ENCODE measurements at places on chromosomes 7 and 10.

- no peak for DNase-seq
Measured at GRCh38 chr10:121459622-121460453, 138.4 kb downstream of the FGFR2 start.

DNA sequence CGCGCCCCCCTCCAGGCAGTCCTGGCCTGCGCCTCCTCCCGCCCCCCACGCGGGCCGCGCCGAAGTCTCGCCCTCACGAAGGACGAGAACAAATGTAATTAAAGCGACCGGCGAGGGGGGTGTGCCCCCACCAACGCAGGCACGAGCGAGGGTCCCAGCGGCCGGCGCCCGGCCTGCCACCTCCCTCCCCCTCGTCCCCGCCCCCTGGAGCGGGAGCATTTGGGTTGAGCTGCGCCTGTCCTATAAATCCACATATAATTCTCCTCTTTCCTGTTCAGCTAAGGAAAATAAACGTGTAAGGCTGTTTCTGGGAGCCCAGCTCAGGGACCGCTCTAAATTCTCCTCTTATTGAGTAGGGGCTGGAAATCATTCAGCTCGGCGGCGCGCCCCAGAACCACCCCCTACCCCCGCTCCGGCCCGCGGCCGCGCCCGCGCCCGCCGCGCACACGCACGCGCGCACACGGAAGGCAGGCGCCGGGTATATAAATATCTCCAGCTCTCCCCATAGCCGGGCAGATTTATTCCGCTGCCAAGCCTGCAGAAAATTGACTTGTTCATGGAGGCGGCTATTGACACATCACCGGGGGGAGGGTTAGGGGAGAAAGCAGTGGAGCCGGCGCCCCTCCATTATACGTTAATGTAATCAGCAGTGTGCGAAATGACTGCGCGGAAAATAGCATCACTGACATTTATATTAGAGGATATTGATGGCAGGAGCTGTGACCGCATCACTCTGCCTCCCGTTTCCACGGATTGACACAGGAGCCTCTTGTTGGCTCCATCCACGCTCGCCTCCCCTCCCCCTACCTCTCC lies 61.6 kb upstream of the BTRC start:
- peak; percentile 72 for DNase-seq

DNA sequence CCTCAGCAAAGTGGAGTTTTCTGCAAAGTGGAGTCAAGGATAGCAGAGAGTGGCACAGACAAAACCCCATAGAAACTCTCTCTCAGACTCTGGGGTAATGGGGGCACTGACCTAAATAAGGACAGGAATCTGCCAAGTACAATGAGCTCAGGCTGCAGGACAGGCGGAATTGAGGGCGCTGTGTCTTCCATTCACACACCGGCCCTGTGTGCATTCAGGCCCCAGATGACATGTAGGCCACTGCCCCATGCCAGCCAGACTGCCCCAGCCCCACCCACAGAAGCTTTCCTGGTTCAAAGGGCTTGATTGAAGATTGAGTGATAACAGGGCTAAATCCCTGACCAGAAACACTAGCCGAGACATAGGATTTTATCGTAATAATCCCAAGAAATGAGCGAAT lies 52.7 kb downstream of the EEPD1 start:
- no peak for DNase-seq

DNA sequence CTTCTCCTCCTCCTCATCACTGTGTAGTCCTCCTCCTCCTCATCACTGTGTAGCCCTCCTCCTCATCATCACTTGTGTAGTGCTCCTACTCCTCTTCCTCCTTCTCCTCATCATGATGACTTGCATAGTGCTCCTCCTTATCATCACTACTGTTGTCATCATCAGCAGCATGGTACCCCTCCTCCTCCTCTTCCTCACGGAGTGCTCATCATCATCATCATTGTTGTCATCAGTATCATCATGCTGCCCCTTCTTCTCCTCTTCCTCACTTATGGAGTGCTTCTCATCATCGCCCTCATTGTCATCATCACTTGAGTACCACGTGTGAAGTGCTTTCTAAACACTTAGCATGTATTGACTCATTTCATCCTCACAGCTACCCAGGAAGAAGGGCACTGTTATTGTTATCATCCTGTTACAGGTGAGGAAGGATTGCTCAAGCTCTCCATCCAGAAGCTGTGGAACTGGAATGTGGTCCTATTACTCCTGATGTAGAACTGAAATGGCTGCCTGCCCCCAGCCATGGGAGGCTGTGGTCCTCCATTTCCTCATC lies 122.8 kb upstream of the SHH start:
- DNase-seq = no peak

DNA sequence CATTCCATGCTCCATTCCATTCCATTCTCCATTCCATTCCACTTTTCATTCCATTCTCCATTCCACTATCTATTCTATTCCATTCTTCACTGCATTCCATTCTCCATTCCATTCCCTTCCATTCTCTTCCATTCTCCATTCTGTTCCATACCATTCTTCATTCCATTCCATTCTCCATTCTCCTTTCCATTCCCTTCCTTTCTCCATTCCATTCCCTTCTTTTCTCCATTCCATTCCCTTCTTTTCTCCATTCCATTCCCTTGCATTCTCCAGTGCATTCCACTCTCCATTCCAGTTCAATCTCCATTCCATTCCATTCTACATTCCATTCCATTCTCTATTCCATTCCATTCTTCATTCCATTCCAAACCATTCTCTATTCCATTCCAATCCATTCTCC lies 80.3 kb downstream of the NSUN6 start:
- no peak for DNase-seq

GRCh38 chr10:35166607-35167006 lies 40.0 kb downstream of the CREM start:
- DNase-seq = no peak

DNA sequence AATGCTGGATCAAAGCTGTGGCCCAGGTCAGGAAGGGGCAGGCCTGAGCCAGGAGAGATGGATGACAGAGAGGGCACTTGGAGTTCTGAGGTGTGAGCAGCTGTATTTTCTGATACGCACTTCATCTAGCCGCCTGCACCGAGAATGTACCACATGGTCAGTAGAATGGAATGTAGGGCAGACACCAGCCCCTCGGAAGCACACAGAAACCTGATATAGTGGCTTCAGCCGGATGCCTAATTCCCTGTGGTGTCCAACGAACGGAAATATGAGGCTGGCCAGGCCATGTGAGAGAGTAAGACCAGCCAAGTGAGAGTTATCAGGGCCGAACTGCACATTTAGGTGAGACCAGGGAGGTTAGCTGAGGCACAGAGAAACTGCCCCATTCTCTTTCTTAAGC lies 46.7 kb upstream of the PLCE1 start:
- peak; percentile 33 for DNase-seq

DNA sequence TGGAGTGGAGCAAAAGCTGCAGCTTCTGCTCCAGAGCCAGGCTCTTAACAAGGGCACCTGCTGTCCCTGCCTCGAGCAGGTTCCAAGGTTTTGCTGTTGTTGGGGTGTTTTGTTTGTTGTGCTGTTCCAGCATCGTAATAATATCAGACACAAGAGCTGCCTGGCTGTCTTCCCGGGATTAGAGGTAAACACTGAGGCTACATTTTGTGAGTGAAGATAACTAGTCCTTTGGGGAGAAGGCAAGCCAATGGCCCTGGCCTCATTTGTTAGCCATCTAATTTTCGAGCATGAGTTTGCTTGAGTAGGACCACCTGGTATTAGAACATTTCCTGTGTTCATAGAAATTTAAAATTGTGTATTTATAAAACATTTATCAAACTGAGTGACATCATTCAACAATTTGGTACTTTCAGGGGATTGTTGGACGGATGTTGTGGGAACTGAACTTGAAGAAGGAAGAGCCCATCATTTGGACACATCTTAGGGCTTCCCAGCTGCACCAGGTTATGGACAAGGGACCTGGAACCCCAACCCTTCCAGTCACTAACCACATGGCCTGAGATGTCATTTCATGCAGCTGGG lies 555.0 kb downstream of the TNS3 start:
- no peak for DNase-seq

DNA sequence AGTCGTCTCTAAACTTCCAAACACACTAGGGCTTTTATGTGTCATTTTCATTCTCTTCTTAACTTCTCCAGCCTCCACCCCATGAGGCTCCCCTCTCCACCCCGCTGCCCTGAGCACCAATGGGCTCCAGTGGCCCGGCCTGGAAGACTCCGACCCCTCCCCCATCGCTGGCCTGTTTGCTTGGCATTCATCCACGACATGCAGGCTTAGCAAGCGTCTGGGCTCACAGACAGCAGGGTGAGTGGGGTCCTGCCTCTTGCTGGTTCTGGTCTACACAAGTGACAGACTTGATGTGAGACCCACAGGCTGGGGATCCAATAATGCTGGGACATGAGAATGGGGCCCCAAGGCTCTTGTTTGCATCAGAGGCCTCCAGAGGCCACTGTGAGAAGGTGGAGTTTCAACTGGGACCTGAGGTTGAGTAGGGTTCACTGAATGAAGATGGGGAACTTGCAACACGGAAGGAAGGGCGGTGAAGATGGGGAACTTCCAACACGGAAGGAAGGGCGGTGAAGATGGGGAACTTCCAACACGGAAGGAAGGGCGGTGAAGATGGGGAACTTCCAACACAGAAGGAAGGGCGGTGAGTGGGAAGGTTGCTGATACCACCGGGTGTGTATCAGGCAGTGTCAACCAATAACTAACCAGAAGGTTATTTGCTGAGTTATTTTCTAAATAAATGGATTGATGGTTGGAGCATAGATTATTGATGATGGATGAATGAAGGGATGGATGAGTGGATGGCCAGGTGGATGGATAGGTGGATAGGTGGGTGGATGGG lies 14.0 kb downstream of the KNDC1 start:
- no peak for DNase-seq

- no peak for DNase-seq
Measured at GRCh38 chr7:55512635-55513191, 59.6 kb downstream of the VOPP1 start.

- DNase-seq = no peak
Measured at GRCh38 chr10:133557381-133557780, 8.0 kb downstream of the SYCE1 start.

GRCh38 chr7:120951826-120952225 lies 1.2 kb downstream of the ING3 start:
- DNase-seq = no peak

GRCh38 chr7:26187380-26188205 lies 13.0 kb downstream of the HNRNPA2B1 start:
- no peak for DNase-seq

- DNase-seq = no peak
Measured at GRCh38 chr10:116489460-116489859, 56.3 kb upstream of the PNLIP start.

GRCh38 chr10:124008681-124009080 lies 84.7 kb downstream of the CHST15 start:
- no peak for DNase-seq

- DNase-seq = no peak
Measured at GRCh38 chr7:24741679-24742505, 15.4 kb downstream of the GSDME start.

- no peak for DNase-seq
Measured at GRCh38 chr10:121613456-121613855, 15.2 kb upstream of the FGFR2 start.

DNA sequence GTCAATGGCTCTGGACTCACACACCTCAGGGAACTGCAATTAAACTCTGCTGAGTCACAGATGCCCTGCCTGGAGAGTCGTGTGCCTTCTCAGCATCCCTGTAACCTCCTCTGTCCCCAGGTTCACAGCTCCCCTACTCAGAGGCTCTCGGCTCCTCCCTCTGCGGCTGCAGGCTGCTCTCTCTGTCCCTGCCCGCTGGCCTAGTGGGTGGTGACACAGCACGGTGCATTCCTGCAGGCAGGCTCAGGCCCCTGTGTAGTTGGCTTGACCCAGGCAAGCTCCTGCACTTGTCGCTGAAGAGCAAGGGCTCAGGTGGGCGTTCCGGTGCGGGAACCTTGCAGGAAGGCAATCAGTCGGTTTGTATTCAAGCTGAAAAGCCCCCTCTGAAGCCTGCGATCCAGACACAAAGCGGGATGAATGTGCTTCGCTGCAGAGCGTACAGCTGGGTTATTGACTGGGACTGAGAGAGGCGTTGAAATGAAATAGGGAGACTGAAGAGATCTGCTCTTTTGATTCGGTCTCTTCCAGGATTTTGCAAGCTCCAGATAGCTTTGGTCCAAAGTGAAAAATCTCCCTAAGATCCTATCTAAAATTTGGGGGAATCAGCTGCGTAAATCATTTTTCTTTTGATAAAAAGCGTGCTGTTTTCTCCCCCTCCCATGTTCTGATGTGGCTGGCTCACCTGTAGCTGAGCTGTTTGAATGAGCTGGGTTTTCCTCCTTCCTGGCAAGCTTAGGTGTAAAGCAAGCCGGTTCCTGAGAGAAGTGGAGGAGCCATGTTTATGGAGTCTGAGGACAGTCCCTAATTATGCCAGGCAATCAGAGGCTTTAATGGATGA lies 208.7 kb upstream of the PHYHIPL start:
- peak; percentile 45 for DNase-seq

- peak; percentile 89 for DNase-seq
Measured at GRCh38 chr10:88990384-88991160, at the start of gene FAS. TSS of gene FAS (plus strand) at chr10:88990798. CDS start at chr10:88990877, 79 bp downstream.

- no peak for DNase-seq
Measured at GRCh38 chr10:110797416-110797815, 74.3 kb upstream of the PDCD4 start.

GRCh38 chr10:86597306-86597705 lies 57.0 kb upstream of the OPN4 start:
- no peak for DNase-seq
